H1 (cell line): ENCODE measurements at places on chromosomes 2 and 18.

- DNase-seq, result no peak
- H3K36me3 ChIP-seq, result no peaks in the 10 kb centered on the region
- H3K27me3 ChIP-seq, result no peaks in the 10 kb centered on the region
- H3K4me3 ChIP-seq, result no peak overlapping the region
These were observed 39.2 kb upstream of the GALNT1 start for GRCh38 chr18:35542356-35542755.

- H3K4me3 ChIP-seq, result no peak overlapping the region
- H3K36me3 ChIP-seq, result peaks cover 6% of the 10 kb centered on the region
- H3K27me3 ChIP-seq, result no peaks in the 10 kb centered on the region
- H3K4me1 ChIP-seq, result 0 out of 2 replicates have a peak, but pooled peaks cover 4% of the 10 kb centered on the region
- no peak overlapping the region for H3K27ac ChIP-seq
These were observed 114.1 kb downstream of the CRIM1 start for GRCh38 chr2:36469710-36470109.

- DNase-seq, result no peak
- no peaks in the 10 kb centered on the region for H3K4me1 ChIP-seq
- no peaks in the 10 kb centered on the region for H3K27me3 ChIP-seq
These were observed 786.0 kb upstream of the ZEB2 start for GRCh38 chr2:145305889-145306288.

GRCh38 chr18:36265015-36265414 lies 32.5 kb upstream of the FHOD3 start:
- no peaks in the 10 kb centered on the region; the same call in 1 of the 2 replicates for H3K4me1 ChIP-seq
- no peak for DNase-seq
- H3K27me3 ChIP-seq, result no peaks in the 10 kb centered on the region

DNA sequence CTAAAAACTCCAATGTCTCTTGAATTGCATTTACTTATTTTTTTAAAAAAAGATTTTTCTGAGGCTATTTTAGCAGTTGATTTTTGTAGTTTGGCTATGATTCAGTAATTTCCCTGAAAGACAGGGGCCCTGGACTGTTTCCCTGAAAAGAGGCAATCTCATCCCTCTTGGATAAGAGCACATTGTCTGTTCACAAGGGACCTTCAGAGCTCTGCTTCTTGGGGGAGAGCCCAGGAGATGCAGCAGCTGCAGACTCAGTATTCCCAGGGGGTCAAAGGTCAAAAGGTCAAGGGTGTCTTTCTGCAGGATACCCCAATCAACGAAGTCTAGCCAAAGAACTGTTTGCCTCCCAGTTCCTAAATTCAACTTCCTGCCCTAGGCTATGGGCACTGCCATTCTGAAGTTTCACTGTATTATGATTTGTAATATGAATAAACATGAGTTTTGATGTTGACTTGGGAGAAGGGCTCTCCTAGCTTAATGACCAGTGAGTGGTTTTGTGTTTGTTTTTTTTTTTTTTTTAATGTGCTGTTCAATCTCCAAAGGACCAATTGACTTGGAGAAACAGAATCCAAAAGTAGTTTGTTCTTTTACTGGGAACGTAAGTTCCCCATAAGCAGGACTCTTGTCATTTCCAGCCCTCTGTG lies 157.0 kb upstream of the SERPINE2 start:
- no peak overlapping the region for H3K4me3 ChIP-seq
- H3K27ac ChIP-seq, result no peak overlapping the region
- H3K4me1 ChIP-seq, result no peaks in the 10 kb centered on the region
- DNase-seq, result no peak
- H3K27me3 ChIP-seq, result no peaks in the 10 kb centered on the region

DNA sequence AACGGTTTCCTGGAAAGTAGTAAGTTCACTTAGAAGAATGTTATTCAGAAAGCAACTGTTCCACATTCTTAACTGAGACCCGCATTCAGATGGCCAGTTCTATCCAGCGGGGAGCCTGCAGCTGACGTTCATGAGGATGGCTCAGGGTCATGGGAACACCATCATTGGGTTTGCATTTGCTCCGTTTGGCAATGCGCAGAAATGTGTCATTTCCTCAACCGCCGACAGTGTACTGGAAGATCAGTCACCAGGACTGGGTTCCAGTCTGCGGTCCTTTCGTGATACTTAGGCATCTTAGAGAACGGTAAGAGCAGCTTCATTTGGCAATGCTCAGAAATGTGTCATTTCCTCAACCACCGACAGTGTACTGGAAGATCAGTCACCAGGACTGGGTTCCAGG lies 104.0 kb downstream of the DNER start:
- H3K4me3 ChIP-seq, result no peak overlapping the region
- H3K36me3 ChIP-seq, result no peaks in the 10 kb centered on the region
- no peaks in the 10 kb centered on the region for H3K27me3 ChIP-seq

DNA sequence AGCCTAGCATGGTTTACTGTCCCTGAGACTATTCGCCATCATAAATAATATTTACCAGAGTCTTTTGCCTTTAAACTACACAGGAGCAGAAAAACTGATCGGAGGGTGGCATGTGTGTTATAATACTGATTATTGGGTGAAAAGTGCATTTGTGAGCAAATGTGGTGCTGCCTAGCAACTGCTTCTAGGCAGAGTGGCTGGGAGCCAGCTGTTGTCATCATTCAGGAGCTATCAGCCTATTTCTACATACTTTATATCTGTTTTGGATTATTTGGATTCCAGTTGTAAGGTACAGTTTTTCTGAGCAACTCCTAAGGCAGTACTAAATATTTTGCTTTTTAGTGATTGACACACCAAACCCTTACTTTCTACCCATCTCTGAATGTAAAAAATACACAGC lies 75.0 kb upstream of the MSTN start:
- H3K4me3 ChIP-seq, result no peak overlapping the region
- H3K27me3 ChIP-seq, result no peaks in the 10 kb centered on the region
- H3K36me3 ChIP-seq, result no peaks in the 10 kb centered on the region
- DNase-seq, result no peak
- H3K4me1 ChIP-seq, result no peaks in the 10 kb centered on the region

DNA sequence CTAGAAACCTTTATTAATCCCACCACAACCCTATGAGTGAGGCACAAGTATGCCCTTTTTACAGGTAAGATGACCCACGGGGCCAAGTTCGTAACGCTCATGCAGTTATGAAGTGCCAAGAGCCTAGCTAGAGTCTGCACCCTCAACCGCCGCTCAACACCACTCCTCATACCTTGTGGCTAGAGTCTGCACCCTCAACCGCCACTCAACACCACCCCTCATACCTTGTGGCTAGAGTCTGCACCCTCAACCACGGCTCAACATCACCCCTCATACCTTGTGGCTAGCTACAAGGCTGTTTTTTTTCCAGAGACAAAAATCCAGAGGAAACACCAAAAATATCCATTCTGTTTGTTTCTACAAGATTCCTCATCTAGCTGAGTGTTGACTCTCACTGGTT lies 4.6 kb downstream of the TXNL4A start:
- no peak for DNase-seq
- peaks cover 10% of the 10 kb centered on the region; the same call in 1 of the 2 replicates for H3K36me3 ChIP-seq
- no peak overlapping the region for H3K27ac ChIP-seq
- H3K27me3 ChIP-seq, result no peaks in the 10 kb centered on the region

- H3K36me3 ChIP-seq, result no peaks in the 10 kb centered on the region
- DNase-seq, result no peak
- H3K27me3 ChIP-seq, result no peaks in the 10 kb centered on the region
- H3K4me3 ChIP-seq, result no peak overlapping the region
These were observed 266.6 kb downstream of the CYP26B1 start for GRCh38 chr2:71880846-71881610.

- no peak overlapping the region for H3K27ac ChIP-seq
- no peak for DNase-seq
- H3K4me1 ChIP-seq, result no peaks in the 10 kb centered on the region
- H3K4me3 ChIP-seq, result no peak overlapping the region
- H3K27me3 ChIP-seq, result no peaks in the 10 kb centered on the region
- peaks cover 22% of the 10 kb centered on the region; the same call in 1 of the 2 replicates for H3K36me3 ChIP-seq
These were observed 124.2 kb upstream of the EPB41L5 start for GRCh38 chr2:119888680-119889079.

DNA sequence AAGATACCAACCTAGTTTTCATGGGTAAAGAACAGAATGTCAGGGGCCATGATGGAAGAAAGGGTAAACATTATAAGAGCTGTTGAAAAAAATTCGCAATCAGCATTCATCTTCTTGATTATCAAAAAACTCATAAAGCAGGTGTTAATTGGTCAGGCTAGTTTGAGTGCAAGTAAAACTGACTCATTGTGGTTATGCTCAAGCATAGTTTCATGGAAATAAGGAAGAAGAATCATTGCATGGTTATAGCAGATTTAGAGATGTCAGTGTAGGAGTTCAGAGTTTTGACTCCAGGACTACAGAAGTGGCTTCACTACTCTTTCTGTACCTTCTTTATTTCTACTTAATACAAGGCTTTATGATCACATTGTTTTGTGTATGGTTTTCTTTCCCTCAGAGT lies 26.9 kb upstream of the CDH19 start:
- no peak overlapping the region for H3K27ac ChIP-seq
- DNase-seq, result no peak
- H3K4me1 ChIP-seq, result no peaks in the 10 kb centered on the region
- H3K27me3 ChIP-seq, result no peaks in the 10 kb centered on the region

GRCh38 chr2:240216167-240216566 lies 75.7 kb upstream of the OTOS start:
- no peak for DNase-seq
- H3K36me3 ChIP-seq, result no peaks in the 10 kb centered on the region
- no peaks in the 10 kb centered on the region for H3K4me1 ChIP-seq
- H3K4me3 ChIP-seq, result no peak overlapping the region
